Chondrocyte (in vitro differentiated cells): ENCODE measurements at places on chromosomes 2 and 18. TPM values are rescaled to one million over a fixed set of nuclear protein-coding genes. Genes with fewer than 3 reads are reported as not detected.

Gene CFAP65
- total RNA-seq = not detected in 3 replicates

GRCh38 chr18:72542342-72542741 lies 1.8 kb downstream of the CBLN2 start:
- no peak for DNase-seq

- peak; percentile 61 for DNase-seq
Measured at GRCh38 chr2:23604731-23605130, 219.8 kb downstream of the KLHL29 start.

DNA sequence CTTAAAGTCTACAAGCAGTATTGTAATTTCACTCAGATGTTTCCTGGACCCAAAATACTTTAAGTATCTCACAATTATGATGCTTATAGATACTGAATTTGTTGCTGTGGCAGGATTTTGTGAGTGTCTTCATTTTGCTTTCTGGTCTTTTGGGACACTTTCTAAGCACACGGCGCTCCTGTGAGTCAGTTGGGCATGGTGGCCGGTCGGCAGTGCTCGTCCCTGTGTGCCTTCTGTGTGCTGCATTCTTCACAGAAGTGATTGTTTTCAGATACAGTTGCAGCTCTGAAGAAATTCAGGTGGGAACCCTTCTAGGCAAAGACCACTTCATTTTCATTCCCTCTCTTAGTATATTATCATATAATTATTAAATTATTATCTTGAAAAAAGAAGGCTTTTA lies 273.3 kb downstream of the ZNF407 start:
- no peak for DNase-seq

Gene PSMD14
- 48.5 to 62.5 TPM (median 48.9 TPM) in 3 replicates for total RNA-seq

DNA sequence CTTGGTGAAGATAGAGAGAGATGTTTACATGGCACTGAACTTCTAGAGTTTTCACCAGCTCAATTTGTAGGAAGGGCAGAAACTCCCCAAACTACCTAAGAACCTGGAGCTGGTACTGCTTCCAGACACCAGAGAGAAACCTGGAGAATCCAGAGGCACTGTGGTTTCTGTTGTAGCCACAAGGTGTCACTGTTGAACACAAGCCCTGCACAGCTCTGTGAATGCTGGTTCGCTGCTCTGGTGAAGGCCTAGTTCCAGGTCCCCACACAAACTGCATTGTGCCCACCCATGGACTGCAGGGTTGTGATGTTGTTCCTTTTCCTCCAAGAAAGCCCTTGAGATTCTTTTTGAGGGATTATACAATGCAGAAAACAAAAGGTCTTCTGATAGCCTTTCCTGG lies 150.5 kb upstream of the HS6ST1 start:
- DNase-seq = no peak

DNA sequence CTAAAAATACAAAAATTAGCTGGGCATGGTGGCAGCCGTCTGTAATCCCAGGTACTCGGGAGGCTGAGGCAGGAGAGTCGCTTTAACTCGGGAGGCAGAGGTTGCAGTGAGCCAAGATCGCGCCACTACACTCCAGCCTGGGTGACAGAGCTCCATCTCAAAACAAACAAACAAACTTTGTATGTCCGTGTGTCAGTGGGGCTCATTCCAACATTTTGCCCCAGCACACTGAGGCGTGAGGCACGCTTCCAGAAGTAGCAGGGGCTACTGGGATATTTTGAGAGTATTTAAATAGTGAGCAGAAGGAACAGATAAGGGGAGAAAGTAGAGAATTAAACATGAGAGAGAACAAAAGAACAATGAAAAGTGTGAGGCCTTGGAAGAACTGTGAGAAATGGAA lies 83.3 kb upstream of the TANK start:
- DNase-seq = no peak

- DNase-seq = no peak
Measured at GRCh38 chr2:185255566-185255965, 483.0 kb upstream of the FSIP2 start.
